Activated T-cell treated with anti-CD3 and anti-CD28 coated beads for 4 hours (primary cell): ENCODE measurements at places on chromosomes 5 and 9.

DNA sequence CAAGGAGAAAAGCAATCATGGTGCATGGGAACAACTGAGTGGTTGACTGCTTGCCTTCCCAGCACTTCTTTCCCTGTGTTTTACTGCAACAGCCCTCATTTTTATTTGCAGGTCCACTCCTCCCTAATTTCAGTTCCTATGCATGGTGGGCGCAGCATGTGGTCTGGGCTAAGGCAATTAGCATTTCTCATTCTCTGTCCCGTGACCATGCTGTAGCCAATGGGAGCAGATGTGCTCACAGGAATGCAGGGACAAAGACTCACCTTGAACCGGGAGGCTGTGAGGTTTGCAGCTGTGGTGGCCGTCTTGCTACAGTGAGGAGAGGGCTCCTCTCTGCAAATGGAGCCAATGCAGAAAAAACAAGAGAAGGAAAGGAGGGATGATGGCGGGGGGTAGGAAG lies 315.5 kb downstream of the SLIT3 start:
- no peak for DNase-seq

GRCh38 chr9:109972026-109972882 lies 192.3 kb downstream of the PALM2AKAP2 start:
- no peak for DNase-seq

GRCh38 chr5:23268136-23268535 lies 239.3 kb upstream of the PRDM9 start:
- no peak for DNase-seq

GRCh38 chr5:124745928-124746915 lies at the start of gene ZNF608:
ZNF608 (minus strand) TSS chr5:124746639; CDS start chr5:124744989, 1,650 bp downstream.
- no peak for DNase-seq

GRCh38 chr9:116417464-116417863 lies 263.9 kb downstream of the PAPPA start:
- DNase-seq = no peak

DNA sequence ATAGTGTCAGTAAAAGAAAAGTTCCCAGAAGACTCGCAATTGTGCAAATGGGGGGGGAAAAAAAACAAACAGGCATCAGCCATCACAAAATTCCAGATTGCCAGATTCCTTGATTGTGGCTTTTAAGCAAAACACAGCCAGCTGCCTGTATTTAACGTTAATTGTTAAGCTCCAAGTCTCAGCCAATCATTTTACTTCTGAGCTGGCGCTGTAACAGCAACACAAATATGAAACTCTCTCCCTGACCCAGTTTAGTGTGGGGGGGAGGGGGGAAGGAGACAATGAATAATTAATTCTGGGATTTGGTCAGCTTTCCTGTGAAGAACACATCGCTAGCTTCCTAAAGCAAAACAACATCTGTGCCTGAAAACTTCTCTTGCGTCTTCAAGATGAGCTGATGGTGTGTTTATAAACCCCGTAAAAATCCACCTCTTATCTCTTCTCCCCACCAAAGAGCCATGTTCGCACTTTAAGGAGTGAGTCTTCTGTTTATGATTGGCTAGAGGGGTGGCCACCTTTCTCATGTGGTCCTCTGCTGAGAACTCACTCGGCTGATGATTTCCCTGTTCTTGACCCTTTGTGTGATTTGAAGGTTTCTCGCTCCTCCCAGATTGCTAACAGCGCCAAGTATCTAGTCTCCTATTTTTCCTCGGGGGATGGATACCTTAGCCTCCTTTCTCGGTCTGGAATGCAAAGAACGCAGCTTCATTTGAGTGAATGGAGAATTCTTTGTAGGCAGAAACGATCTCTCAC lies 160.2 kb upstream of the DAPK1 start:
- no peak for DNase-seq
